ENCODE measurements at places on chromosomes 13 and 19.

DNA sequence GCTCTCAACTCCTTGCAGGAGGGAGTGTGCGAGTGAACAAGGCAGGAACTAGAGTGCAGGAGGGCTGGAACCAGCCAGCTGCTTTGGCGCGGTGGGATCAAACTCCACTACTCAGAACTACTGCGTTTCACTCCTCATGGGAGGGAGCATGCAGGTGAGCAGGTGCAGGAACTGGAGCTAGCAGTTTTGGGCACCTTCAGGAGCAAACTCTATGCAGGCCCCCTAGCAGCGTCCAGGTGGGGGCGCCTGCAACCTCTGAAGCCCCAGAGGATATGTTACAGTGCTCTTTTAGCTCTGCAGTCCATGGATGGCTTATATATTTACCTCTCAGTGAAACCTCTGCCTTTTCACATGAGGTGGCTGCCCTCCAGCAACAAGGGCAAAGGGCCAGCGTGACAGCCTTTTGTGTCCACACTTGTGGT, 1303.4 kb downstream of the PCDH9 start:
- no peak for DNase-seq

DNA sequence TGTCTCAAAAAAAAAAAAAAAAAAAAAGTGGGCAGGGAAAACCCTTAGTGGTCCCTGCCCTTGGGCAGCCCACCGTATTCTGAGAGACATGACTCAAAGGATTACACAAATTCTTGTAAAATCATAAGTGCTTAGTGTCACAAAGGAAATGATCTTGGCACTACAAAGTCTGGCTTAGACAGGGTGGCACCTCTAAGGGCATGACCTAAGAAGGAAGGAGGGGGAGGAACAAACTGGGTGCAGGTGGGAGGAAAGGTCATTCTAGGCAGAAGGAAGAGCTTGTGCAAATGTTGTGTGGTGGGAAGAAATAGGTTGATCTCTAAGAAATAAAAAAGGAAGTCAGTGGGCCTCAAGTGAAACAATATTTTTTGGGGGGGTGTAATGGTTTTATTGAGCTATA, 10.4 kb downstream of the PNPLA6 start:
- DNase-seq = no peak

DNA sequence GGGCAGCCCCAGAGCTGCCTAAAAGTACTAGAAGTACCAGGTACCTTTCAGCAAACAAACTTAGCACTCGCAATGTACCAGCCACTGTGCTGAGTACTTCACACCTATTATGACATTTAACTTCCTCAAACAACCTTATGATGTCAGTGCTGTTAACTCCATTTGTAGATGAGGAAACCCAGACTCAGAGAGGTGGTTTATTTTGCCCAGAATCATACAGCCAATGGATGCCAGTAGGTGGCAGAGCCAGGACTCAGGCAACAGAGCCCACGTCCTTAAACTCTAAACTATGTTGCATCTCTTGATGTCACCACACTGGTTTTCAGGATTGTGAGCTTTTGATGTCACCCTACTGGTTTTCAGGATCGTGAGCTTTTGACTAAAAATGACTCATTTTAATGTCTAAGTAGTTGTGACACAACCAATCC, 78.9 kb downstream of the FLT1 start:
- no peak for DNase-seq

DNA sequence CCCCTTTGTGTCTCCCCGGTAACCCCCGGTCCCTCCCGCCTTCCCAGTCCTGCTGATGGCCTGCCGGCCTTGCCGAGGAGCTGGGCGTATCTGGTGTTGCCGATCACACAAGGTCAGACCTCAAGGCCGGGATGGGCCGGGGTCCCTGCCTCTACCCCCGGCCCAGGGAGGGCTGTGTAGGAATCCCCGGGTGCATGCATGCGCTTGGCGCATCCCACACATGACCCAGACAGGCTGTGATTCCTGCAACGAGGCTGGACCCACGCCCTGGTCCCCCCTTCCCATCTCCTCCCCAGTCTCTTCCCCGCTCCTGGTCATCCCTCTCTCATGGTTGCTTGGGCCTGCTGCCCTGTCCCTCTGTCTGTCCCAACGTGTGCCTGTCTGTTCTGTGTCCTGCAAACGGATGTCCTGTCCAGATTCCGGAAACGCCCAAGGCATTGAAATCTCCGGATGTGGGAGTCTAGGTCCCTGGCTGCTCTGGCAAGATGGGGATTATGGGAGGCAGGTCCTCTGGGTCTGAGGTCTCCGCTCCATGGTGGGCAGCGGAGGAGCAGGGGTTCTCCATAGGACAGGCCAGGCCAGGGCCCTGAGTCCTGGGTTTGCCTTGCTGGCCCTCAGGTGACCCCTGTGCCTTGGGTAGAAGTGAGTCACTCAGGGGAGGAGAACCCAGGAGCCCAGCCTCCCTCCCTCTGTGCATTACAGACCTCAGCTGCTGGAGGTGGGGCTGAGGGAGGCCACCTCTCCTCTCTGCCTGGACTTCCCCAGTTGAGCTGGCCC, 1.6 kb downstream of the PKN1 start:
- DNase-seq = no peak

GRCh38 chr19:10854350-10855089, 6.3 kb downstream of the C19orf38 start:
- DNase-seq = no peak

GRCh38 chr13:47142105-47142504, 245.3 kb upstream of the HTR2A start:
- no peak for DNase-seq

DNA sequence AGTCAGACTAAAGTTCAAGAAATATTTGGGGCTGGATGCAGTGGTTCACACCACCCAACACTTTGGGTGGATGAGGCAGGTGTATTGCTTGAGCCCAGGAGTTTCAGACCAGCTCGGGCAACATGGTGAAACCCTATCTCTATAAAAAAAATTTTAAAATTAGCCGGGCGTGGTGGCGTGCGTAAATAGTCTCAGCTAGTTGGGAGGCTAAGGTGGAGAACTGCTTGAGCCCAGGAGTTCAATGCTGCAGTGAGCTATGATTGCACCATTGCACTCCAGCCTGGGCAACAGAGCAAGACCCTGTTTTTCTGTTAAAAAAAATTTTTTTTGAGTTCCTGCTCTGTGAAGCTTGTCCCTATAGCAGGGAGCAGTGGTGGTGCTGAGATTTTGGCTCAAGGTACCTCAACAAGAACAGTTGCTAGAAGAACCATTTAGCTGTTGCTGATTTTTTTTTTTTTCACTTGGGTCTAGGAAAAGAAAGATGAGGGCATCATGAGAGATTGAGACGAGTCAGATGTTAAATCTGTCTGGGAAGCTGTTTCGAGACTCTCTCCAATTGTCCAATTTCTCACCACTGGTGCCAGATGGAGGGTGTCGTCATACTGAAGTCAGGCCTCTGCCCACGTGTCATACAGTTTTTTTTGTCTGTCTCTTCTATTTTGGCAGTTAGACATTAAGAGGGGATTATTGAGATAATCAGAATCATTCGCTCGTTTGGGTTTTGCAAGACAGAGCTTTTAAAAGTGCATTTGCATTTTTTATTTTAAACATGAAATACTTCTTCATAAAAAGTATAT, 3.7 kb downstream of the SLC25A42 start:
- no peak for DNase-seq

DNA sequence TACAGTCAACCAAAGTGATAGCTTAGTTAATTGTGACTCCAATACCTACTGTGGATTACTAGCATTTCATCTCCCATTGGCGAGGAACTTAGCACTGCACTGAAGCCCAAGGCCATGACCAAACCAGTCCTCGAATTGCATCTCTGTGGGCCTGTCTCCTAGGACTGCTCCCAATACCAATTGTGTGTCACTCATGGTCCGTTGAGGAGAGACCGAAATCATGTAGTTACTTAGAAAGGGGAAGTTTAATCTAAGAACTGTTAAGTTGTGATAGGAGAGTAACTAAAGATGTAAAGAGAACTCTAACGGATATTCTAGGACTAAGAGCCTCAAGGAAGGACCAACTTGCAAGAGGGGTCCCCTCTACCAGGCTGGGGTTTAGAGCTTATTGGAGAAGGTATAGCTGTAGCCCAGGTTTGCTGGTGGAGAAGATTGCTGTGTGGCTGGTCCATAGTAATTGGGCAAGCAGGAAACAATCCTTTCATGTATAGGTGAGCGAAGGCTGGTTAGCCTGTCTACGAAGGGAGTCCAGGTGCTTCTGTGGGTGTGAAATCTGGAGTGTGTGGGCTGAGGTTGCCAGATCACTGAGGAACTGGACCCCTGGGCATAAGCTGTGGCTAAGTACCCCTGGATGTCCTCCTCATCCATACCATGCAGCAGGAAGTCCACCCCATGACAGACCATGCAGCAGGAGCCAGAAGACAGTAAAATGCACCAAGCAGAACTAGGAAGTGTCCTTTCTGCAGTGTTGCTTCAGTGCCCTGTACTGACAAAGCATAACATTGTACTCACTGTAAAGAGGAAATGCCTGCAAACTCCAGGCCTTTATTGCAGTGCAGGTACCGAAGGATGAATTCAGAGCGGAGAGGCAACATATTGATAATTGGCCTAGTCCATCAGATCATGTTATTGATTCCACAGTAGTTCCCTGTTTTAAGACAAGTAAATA, 30.8 kb downstream of the DNAJC3 start:
- DNase-seq = no peak

GRCh38 chr13:106756446-106756845, 188.5 kb upstream of the ARGLU1 start:
- DNase-seq = no peak

DNA sequence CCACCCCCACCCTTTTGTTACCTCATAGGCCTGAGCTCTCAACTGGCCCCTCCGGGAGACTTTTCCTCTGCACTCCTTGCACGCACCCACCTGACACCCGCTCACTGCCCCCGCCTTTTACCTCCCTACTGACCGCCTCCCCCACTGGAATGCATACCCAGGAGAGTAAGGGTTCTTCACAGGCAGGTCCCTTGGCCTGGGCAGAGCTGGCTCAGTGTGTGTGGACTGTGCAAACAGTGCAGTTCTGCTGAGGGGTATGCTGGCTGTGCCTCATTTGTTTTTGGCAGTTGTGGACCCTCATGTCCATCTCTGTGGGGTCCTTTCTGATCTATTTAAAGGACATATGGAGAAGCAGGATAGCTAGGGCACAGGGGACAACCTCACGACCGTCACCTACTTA, 5.0 kb downstream of the ZSCAN18 start:
- no peak for DNase-seq

- no peak for DNase-seq
Measured at GRCh38 chr13:48531416-48532255, 1.2 kb downstream of the RCBTB2 start.

DNA sequence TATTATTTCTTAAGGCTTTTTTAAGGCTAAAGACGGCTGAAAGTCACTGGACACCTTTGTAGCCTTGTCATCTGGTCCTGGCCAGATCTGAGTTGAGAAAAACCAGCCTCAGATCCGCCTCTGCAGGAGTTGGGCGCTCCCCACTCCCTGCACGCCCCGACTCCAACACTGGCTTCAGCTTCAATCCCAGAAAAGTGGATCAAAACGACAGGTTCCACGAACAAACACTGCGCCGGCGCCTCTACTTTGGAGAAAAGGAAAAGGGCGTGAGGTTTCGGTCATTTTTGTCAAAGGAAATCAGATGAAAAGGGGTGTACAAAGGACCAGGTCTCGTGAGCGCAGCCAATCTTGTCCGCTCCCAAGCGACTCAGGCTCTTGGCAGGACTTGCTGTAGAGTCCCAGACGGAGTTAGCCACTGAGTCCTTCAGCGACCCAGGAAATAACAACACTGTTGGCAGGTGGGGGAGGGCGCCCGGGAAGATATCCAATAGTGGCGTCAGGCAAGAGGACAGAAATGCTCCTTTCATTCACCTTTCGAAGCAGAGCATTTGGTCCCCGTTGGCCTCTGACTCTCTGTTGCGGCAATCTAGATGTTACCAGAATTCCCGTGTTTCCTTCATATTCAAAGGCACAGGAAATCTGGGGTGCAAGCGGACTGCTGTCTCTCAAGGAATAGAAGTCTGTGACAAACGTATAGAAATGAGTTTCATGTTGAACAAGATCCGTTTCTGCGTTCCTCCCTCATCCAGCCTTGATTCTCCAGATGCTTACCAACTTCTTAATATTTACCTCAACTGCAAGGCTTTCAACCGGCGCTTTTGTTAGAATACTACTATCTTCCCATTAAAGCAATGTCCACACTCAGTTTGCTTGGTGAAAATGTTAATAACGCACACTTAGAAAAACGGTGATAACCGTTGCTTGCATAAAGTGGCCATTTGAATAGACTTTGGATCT, 1.8 kb upstream of the CCNA1 start:
- DNase-seq = no peak

- DNase-seq = no peak
Measured at GRCh38 chr19:36797786-36798108, 25.1 kb upstream of the ZNF850 start.

DNA sequence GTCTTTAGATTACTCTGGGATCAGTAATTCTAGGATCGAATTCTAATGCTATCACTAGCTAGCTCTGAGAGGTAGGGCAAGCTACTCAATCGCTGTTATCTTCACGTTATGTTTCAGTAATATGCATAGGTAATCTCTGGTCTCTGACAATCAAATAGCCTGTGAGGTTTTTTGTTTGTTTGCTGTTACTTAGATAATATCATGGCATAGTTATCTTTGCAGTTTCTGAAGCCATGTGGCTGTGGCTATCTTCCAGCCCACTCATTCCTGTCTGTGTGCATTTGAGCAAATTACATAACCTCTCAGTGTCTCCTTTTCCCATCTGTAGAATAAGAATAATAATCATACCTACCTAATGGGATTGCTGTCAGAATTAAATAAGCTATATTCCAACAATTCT, 330.2 kb downstream of the PCDH9 start:
- DNase-seq = no peak

- DNase-seq = no peak
Measured at GRCh38 chr13:49395451-49395865, 48.4 kb downstream of the CAB39L start.

- no peak for DNase-seq
Measured at GRCh38 chr13:101218484-101218883, 197.8 kb downstream of the NALCN start.

DNA sequence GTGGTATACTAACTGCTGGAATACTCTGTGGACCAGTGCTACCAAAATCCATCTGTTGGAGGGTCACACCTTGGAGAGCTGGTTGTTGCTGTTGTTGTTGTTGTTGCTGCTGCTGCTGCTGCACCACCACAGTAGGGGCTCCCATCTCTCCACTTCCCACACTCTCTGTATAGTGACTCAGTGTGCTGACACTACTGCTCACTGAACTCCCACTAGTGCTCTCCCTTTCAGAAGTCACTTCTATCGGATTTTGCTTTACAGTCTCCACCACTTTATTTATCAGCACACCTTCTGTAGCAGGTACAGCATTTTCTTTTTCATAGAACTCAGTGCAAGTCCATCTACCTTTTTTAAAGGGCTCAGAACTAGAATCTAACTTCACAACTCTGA, 1.7 kb downstream of the TSC22D1 start:
- DNase-seq = no peak

DNA sequence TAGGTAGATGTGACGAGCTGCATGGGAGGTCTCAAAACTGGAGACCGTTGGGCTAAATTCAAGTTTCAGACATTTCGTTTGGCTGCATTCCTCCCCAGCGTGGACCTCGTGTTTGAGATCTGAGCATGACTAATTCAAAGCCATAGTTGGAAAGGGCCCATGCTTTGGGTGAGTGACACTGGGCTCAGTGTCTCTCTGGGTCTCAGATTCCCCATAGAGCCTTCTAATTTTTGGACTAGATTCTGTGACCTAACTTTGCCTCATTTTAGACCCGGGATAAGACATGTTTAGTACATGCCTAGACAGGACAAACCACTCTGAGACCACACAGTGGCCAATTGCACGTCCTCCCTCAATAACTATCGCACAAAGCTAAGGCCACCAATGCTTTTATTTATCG, 16.6 kb downstream of the CKM start:
- DNase-seq = no peak

Data from AG04450 (cell line).